ENCODE measurements at places on chromosomes 5 and 9. TPM values are rescaled to one million over a fixed set of nuclear protein-coding genes. Genes with fewer than 3 reads are reported as not detected.

Gene MEIKIN
- 1.5 TPM for total RNA-seq

Gene PCDHGC4
- total RNA-seq = 2.5 TPM

Gene MRPL41
- total RNA-seq = 30.2 TPM

- H3K27me3 ChIP-seq = no peaks in the 10 kb centered on the region
- H3K27ac ChIP-seq = no peak overlapping the region
- no peaks in the 10 kb centered on the region for H3K4me1 ChIP-seq
- no peak overlapping the region for H3K4me3 ChIP-seq
These were observed 265.4 kb downstream of the EDIL3 start for GRCh38 chr5:84119252-84119651.

GRCh38 chr5:88438006-88438405 is 169.4 kb upstream of the TMEM161B start:
- H3K4me1 ChIP-seq = no peaks in the 10 kb centered on the region
- no peaks in the 10 kb centered on the region for H3K36me3 ChIP-seq
- no peak for DNase-seq
- H3K4me3 ChIP-seq = no peak overlapping the region
- no peak overlapping the region for H3K27ac ChIP-seq
- H3K27me3 ChIP-seq = no peaks in the 10 kb centered on the region

DNA sequence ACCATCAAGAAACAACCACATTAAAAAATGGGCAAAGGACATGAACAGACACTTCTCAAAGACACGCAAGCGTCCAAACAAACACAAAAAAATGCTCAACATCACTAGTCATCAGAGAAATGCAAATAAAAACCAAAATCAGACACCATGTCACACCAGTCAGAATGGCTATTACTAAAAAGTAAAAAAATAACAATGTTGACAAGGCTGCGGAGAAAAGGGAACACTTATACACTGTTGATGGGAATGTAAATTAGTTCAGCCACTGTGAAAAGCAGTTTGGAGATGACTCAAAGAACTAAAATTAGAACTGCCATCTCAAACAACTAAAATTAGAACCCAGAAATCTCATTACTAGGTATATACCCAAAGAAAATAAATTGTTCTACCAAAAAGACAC is 80.4 kb downstream of the CAAP1 start:
- H3K27me3 ChIP-seq = no peaks in the 10 kb centered on the region
- H3K4me1 ChIP-seq = no peaks in the 10 kb centered on the region

All from left lung (tissue), 14 donors.